ENCODE measurements at places on chromosomes 2 and 18.

DNA sequence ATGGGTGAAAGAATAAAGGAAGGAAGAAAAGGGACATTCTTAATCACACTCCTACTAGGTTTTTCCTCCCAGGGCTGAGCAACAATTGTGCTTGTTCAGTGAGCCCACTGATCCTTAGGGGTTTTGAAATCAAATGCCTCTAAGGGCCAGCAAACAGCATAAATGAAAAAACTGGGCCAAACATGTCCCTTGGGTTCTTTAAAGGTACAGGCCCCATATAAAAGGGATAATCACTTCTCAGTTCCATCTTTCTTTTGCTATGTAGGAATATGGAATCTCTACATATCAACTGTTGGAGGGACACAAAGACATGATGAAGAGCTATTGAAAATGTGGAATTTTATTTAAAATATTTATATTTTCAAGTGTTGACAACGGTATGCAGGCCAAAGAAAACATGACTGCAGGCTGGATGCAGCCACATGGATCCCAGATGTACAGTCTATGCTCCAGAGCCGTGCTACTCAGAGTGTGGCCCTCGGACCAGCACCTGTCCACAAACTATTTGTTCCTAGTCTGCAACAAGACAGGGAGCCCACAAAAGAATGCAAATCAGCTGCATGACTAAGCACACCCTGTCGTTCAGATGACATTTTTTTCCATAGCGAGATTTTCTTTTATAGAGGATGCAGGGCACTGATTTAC is 110.0 kb downstream of the CDH20 start:
- no peak for DNase-seq

- no peak for DNase-seq
Observed at GRCh38 chr2:219245899-219246230, 586 bp downstream of the STK16 start.

- DNase-seq = no peak
Observed at GRCh38 chr2:196409376-196409775, 230.1 kb upstream of the CCDC150 start.

- DNase-seq = no peak
Observed at GRCh38 chr2:172967036-172967982, 108.3 kb upstream of the MAP3K20 start.

Data from T follicular helper cell (primary cell).